ENCODE measurements at places on chromosomes 12 and 14.

DNA sequence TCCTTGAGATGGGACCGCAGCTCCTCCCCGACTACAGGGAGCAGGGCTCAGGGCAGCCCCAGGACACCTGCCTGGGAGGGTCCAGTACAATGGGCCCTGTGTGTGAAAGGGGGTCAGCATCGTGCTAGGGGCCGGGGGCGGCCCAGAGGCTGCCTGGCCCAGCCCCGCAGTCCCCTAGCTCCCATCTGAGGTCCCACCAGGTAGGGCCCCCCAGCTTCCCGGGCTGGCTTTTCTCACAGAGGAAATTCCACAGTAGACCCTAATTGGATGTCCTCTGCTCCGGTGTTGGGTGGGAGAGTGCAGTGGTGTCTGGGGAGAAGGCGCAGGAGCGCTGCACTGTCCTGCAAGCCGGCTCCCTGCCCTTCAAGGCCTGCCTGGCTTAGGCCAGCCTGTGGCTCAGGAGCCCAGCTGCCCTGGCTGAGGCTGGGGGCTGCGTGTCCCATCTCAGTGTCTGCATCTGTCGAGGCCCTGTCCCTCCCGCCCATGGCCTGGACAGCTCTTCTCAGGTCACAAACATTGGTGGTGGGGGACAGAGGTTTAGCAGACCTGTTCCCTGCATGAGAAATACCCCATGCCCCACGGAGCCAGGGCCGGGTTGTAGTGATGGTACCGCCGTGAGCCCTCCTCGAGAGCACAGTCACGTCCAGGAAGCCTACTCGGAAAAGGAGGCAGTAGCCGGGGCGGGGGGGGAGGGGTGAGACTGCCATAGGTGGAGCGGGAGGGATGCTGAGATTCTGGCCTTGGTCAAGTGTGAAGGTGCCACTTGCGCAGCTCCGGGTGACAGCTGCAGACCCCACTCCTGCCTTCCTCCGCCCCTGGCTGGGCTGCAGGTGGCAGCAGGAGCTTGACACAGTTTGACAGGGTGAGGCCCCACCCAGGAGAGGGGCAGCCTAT is 11.6 kb downstream of the HIP1R start:
- DNase-seq = no peak

DNA sequence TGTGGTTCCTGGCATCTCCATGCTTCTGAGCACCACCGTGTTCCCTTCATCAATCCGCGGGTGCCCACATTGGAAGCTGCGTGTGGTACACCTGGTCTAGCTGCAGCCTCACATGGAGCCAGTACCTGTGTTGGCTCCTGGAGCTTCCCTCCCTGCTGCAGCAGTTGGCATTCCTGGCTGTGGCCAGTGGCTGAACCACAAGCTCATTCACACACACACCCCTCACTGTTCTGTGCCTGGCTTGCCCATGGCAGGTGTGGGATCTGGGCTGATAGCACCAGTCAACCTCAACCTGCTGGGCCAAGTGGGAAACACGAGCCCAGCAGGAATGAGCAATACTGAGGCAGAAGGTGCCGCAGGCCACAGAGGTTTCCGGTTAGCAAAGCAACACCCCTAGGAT is 256.2 kb upstream of the LRFN5 start:
- DNase-seq = no peak

GRCh38 chr12:114174326-114174725 is 208.2 kb upstream of the RBM19 start:
- DNase-seq = no peak

GRCh38 chr14:68784978-68785533 is 7.8 kb downstream of the ZFP36L1 start:
- peak; percentile 62 for DNase-seq

- no peak for DNase-seq
Measured at GRCh38 chr12:53096089-53096741, 1.3 kb upstream of the IGFBP6 start.

DNA sequence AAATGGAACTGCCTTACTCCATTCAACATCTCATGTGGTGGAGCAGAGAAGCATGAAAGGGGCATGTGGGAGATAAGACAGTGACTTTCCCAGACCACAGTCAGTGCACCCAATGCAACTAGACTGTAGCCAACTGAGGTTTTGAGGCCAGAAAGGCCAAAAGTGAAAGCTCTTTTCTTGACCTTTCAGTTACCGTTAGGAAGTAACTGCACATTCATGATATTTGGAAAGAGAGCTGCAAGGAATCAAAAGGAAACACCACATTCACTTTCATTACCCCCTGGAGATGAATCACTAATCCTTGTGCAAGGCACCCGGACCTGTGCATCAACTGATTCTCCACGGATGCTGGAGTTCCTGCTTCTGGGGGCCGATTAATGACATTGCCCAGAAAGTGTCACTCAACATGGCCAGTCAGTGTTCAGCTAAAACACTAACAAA is 72.9 kb upstream of the ELK3 start:
- DNase-seq = no peak

GRCh38 chr12:78340406-78340805 is 509.7 kb downstream of the NAV3 start:
- no peak for DNase-seq

DNA sequence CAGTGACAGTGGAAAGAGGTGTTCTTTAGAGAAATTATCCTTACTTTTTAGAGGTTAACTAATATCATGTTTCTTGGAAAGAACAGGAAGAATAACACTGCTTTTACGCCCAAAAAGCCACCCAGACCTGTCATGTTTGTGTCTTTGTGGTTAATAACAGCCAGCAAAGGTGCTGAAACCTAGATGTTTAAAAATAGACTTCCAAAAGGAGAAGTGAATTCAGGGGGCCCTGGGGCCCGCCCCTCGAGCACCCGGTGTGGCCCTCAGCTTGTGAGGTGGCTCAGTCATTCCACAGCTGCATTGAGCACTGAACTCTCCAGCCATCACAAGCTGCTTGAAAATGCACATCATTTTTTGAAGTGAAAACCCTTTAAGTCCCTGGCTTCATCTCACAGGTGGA is 20.8 kb upstream of the AMN start:
- DNase-seq = no peak

GRCh38 chr12:91690531-91690930 is 455.1 kb downstream of the BTG1 start:
- DNase-seq = no peak

GRCh38 chr12:26100666-26101349 is 24.0 kb downstream of the BHLHE41 start:
- DNase-seq = no peak

All from SW 1271 (cell line).